NCI-H1048 (cell line): ENCODE measurements at places on chromosomes 2 and 18.

GRCh38 chr18:4017480-4017879 is 437.6 kb downstream of the DLGAP1 start:
- no peak for DNase-seq

DNA sequence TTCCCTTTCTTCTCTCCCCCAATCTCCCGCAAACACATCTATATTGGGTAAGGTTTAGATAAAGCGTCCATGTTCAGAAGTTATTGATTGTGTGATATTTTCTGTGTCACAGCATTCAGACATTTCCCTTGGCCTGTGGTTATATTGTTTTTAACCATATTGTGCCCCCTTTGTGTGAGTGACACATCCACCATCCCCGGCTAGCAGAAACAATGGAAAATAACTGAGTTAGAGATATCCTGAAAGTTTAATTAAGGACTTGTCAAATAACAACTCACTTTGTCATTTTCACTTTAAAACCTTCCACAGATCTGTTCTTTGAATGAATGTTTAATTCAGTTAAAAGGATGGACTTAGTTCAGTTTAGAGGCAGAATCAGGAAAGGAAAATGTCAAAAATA is 151.0 kb downstream of the KCNJ3 start:
- no peak for DNase-seq

GRCh38 chr2:122029456-122029855 is 274.0 kb downstream of the TSN start:
- no peak for DNase-seq

GRCh38 chr2:170314744-170315447 is 136.9 kb downstream of the MYO3B start:
- no peak for DNase-seq

- DNase-seq, result no peak
These were observed 60.7 kb upstream of the COX7A2L start for GRCh38 chr2:42421601-42422239.

- peak; percentile 23 for DNase-seq
These were observed 45.5 kb upstream of the SCN7A start for GRCh38 chr2:166539340-166540162.

- DNase-seq, result no peak
These were observed 71.4 kb downstream of the WDR7 start for GRCh38 chr18:56722518-56722917.

- no peak for DNase-seq
These were observed 2.1 kb downstream of the DPYSL5 start for GRCh38 chr2:26850000-26850431.

GRCh38 chr18:43760010-43760409 is 482.7 kb upstream of the SYT4 start:
- DNase-seq, result no peak

- DNase-seq, result no peak
These were observed 38.4 kb downstream of the EIF4E2 start for GRCh38 chr2:232588680-232589585.

- no peak for DNase-seq
These were observed 72.4 kb downstream of the REV1 start for GRCh38 chr2:99417396-99417795.

DNA sequence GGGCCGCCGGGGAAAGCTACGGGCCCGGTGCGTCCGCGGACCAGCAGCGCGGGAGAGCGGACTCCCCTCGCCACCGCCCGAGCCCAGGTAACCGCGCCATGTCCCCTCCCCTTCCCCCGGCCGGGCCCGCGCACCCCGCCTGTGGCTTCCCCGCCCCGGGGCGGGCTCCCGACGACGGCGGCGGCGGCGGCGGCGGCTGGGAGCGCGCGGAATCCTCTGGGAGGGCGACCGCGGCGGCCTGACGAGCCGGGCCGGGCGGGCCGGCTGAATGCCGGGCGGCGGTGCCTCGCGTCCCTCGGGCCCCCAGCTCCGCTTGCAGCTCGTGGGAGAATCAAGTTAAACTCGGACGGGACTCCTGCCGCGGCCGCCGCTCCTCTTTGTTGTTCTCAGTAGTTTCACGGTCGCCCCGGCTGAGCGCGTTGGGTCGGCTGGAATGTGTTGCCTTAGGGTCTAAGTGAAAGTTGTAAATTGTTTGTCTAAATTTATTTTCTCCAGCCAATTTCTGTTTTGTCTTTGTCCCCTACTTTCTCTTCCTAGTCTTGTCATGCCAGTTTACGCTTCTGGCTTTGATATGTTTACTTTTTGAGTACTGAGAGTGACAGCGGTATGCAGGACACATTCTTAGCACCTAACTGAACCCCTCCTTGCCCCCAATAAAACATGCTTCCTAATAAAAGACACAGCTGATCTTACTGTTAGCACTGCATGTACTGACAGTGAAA is 685 bp downstream of the SMAD4 start:
- DNase-seq, result peak; percentile 8

- DNase-seq, result no peak
These were observed 262.1 kb downstream of the MYCN start for GRCh38 chr2:16202266-16203020.

DNA sequence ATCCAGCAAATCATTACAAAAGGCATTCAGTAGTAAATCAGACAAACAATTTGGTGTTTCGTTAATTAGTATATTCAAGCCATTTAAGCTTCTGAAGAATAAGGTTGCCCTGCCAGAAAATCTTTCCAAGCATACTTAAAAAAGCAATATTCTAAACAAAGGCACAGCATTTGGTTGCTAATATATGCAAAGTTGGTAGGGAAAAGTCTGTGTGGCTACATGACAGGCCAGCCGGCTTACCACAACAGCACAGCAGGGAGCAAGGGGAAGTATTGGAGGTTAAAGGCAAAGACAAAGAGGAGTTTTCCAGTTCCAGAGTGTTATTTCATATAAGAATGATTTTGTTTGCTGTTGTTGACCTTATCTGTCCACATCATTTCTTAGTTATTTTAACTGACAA is 282.3 kb downstream of the MBD5 start:
- no peak for DNase-seq

DNA sequence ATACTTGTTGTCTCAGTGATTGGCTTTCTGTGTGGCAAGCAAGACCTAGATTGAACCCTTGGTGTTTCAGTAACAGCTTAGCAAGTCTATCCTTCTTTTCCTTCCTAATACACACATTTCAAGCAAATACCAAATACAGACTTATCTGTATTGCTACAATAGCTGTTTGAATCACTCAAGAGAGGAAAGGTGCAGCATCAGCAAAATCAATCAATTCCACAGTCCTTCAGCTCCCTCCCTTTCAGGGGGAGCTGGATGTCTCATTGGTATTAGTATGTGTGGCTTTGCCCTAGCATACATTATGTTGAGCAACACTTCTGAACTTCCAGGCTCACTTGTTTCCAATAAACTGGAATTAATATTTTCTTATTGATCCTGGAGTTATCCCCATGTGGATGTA is 323.1 kb downstream of the TMX3 start:
- no peak for DNase-seq

- no peak for DNase-seq
These were observed 5.1 kb upstream of the CALCRL start for GRCh38 chr2:187453078-187453641.

DNA sequence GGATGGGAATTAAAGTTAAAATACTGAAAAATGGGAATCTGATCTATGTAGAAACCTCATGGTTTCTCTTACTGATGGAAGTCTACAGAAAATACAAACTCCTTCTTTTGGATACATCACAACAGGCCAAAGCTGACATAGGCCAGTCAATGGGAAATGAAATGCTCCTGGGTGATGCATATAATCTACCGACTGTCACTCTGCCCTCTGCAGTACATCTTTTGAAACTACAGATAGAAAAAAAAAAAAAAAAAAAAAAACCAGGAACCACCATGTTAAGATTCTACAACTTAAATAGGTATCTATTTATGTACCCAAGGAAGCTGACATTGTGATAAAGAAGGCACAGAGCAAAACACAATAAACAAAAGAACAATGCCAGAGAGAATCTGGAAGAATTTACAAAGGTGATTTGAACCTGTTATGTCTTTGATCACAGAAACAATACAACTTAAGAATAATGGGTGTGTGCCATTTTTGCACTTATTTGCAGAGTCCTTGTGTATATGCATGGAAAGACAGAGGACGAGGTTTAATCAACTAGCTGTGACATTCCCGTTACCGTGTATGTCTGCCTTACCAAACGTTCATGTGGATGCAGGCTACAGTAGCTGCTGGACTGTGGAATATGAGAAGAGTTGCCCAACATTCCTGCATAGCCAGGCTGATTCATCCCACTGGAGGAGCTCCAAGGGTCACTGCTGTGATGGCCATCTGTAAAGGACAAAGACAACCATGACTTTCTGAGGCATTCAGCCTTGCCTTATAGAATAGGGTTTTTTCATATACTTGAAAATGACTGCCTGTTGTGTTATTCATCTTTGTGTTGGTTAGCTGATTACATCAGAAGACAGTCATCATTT is 312.7 kb downstream of the TCF4 start:
- DNase-seq, result no peak

DNA sequence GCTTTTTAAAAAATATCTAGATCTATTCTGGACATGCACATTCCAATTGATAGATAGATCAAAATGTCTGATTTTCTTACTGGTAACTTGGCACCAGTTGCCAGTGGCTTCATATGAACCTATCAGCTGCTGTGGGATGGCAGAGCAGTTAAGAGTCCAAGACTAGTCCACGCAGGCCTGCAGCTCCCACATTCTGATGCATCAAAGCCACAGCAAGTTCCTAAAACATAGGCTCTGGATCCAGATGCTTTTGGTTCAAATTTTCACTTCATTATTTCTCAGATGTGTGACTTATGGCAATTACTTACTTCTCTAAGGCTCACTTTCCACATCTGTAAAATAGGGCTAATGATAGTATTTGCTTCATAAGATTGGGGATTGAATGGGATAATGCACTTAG is 48.0 kb upstream of the CYP1B1 start:
- DNase-seq, result no peak

- no peak for DNase-seq
These were observed 30.9 kb downstream of the SMCHD1 start for GRCh38 chr18:2686349-2686968.

- DNase-seq, result no peak
These were observed 96.0 kb upstream of the FHL2 start for GRCh38 chr2:105494683-105495425.

GRCh38 chr2:237210297-237210696 is 124.6 kb downstream of the COPS8 start:
- no peak for DNase-seq
